ENCODE measurements at places on chromosomes 3 and 15. TPM values are rescaled to one million over a fixed set of nuclear protein-coding genes. Genes with fewer than 3 reads are reported as not detected.

CCDC39 gene
- not detected for total RNA-seq

FAM81A gene
- 12.7 TPM for total RNA-seq

EEFSEC gene
- total RNA-seq: 8.0 TPM

TM4SF18 gene
- 40.4 TPM for total RNA-seq

SEMA5B gene
- 0.21 TPM for total RNA-seq

TGM5 gene
- not detected for total RNA-seq

ST6GAL1 gene
- 3.9 TPM for total RNA-seq

PRR20G gene
- 0.19 TPM for total RNA-seq

KLHL40 gene
- not detected for total RNA-seq

CHSY1 gene
- total RNA-seq: 24.6 TPM

COLQ gene
- total RNA-seq: 0.45 TPM

PCSK6 gene
- total RNA-seq: 12.7 TPM

DNAJC19 gene
- total RNA-seq: 26.7 TPM

IDH3A gene
- 66.0 TPM for total RNA-seq

THSD4 gene
- total RNA-seq: 23.0 TPM

GMNC gene
- not detected for total RNA-seq

IL12A gene
- total RNA-seq: 0.59 TPM

BCHE gene
- total RNA-seq: 0.83 TPM

COL6A5 gene
- total RNA-seq: not detected

SCN10A gene
- total RNA-seq: not detected

TMEM266 gene
- total RNA-seq: 0.09 TPM

CFAP92 gene
- total RNA-seq: not detected

PDE8A gene
- 31.3 TPM for total RNA-seq

APBA2 gene
- total RNA-seq: 17.1 TPM
